ENCODE measurements at places on chromosomes 1 and 21. TPM values are rescaled to one million over a fixed set of nuclear protein-coding genes. Genes with fewer than 3 reads are reported as not detected.

DNA sequence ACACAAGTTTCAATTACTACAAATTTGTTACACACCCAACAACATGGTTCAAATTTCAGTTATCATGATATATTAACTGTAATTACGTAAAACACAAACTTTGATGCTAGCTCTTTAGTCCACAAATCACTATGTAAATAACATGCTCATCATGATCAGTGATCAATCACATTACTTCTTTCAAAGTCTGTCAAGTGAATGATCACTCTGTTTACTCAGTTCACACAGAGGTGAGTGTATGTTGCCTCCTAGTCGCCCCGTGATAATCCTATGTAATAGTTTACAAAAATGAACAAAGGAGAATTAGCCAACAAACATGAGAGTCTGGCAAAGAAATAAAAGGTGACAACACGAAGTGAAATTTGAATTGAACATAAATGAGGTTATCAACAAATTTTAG, 14.3 kb downstream of the EDEM3 start:
- no peak for DNase-seq

Gene FTCD
- 1.2 TPM for polyA plus RNA-seq

GRCh38 chr1:101188331-101188730, 48.5 kb upstream of the S1PR1 start:
- no peak for DNase-seq

Gene SLC2A5
- 0.58 TPM for polyA plus RNA-seq

Gene TP53BP2
- 50.3 TPM for polyA plus RNA-seq

DNA sequence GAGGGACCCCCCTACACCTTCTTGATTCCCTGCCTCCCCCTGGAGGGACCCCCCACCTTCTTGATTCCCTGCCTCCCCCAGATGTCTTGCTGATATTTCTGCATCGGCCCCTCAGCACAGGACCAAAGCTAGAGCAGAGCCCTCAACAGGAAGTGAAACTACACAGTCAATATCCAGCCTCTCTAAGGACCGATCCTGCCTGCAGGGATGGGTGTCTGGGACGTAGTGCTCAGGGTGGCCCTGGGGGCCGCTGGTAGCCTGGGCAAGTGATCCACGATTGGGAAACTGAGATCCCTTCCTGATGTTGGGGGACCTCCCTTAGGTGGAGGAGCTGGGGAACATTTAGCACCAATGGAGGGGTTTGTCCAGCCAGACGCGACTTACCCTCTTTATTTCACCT, 3.9 kb upstream of the LEFTY2 start:
- DNase-seq: no peak

Gene C2CD4D
- 0.25 TPM for polyA plus RNA-seq

Gene WNT9A
- 3.0 TPM for polyA plus RNA-seq

Gene RGSL1
- polyA plus RNA-seq: not detected

Gene CCDC24
- polyA plus RNA-seq: 14.3 TPM

Gene OR4F29
- not detected for polyA plus RNA-seq

GRCh38 chr1:208977012-208977411, 606.5 kb upstream of the CAMK1G start:
- DNase-seq: no peak

Gene IVL
- polyA plus RNA-seq: not detected

Gene SH2D1B
- 0.56 TPM for polyA plus RNA-seq

Gene SLAMF6
- polyA plus RNA-seq: 0.63 TPM

- no peak for DNase-seq
These were observed 26.8 kb downstream of the TMPRSS2 start for GRCh38 chr21:41481191-41481590.

- no peak for DNase-seq
These were observed 7.3 kb upstream of the GIPC2 start for GRCh38 chr1:78038491-78038939.

- peak; percentile 22 for DNase-seq
These were observed 924 bp downstream of the TMEM240 start for GRCh38 chr1:1539310-1540089.

DNA sequence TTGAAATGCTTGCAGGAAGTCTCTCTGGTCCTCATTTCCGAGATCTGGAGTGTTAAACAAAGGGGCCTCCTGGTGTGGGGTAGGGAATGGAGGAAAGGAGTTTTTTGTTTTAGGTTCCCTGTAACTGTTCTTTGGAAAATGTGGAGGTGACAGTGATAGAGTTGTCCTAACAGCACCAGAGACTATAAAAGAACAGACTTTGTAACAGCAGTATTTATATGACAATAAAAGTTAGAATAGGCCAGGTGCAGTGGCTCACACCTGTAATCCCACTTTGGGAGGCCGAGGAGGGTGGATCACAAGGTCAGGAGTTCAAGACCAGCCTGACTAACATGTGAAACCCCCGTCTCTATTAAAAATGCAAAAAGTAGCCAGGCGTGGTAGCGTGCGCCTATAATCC, 68.9 kb downstream of the HUNK start:
- no peak for DNase-seq

DNA sequence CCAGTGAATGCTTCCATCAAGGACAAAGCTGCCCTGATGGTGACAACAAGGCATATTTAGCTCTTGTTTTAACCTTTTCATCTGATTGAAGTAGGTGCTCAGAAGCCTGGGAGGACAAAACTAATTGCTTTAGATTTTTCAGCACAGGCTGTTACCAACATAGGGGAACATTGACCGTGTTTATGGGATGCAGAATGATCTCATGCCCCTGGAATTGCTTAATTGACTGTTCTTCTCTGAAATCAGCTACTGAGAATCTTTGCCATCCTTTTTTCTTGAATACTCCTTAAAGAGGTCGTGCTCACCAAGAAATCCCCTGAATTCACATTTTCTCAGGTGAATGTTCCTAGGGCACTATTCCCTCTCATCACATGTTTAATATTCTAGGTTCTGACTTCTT, 95.9 kb upstream of the CCDC190 start:
- DNase-seq: no peak

DNA sequence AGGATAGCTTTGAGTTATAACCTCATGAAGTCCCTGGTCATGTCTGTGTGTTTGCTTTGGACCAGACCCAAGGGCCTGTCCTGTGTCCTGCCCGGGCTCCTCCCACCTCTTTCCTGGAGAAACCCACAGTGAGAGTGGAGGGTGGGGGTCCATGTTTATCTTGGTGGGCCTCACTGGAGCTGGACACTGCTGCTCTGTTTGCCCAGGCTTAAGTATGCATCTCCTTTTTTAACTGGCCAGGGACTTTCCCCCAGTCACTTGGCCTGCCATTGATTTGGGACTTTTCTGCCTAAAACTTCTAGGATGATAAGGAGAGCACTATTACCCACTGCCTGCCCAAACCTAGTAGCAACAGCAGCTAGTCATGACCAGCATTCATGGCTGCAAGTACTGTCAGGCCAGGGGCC, 49.8 kb downstream of the DDR2 start:
- no peak for DNase-seq

Gene RPTN
- polyA plus RNA-seq: not detected

GRCh38 chr1:1918901-1919303, at the start of gene TMEM52:
TSS of gene TMEM52 (minus strand) at chr1:1919279. CDS start at chr1:1919265, 14 bp downstream.
- no peak for DNase-seq

- no peak for DNase-seq
These were observed 80.9 kb downstream of the SLC66A1 start for GRCh38 chr1:19393046-19393445.

- no peak for DNase-seq
These were observed 3.5 kb upstream of the C1orf116 start for GRCh38 chr1:207035877-207036551.

- no peak for DNase-seq
These were observed 309.1 kb downstream of the MATN1 start for GRCh38 chr1:30414086-30414850.

Gene RIPK4
- 8.9 TPM for polyA plus RNA-seq

DNA sequence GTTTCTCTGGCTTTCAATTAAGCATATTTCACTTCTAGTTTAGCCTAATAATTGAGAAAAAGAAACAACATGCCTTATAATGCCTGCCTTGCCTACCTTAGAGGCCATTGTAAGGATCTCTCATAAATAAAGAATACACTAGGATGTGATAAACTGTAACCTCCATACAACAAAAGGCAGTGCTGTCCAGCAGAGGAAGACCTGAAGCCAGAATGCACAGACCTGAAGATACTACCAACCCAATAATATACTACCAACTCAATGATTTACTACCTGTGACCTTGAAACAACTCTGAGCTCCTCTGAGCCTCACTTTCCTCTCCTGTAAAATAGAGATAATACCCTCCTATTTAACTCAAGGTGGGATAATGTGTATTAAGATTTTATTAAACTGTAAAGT, 361.3 kb downstream of the TTLL7 start:
- DNase-seq: no peak

Gene SFPQ
- polyA plus RNA-seq: 878 TPM

DNA sequence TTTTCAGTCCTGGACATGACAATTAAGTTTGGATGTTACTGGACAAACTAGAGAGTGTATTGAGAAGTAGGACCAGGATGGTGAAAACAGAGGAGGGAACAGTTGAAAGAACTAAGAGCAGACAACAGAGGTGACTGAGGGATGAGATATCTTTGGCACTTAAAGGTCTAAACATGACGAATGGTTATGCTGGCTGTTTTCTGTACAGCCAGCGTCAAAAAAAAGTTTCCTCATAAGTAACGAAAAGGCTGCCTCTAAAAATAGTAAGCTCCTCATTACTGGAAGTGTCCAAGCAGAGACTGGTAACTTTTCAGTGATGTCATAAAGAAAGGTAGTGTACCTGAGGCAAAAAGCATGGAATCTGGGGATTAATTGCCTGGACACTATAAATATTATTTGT, 35.2 kb upstream of the AK4 start:
- DNase-seq: no peak

DNA sequence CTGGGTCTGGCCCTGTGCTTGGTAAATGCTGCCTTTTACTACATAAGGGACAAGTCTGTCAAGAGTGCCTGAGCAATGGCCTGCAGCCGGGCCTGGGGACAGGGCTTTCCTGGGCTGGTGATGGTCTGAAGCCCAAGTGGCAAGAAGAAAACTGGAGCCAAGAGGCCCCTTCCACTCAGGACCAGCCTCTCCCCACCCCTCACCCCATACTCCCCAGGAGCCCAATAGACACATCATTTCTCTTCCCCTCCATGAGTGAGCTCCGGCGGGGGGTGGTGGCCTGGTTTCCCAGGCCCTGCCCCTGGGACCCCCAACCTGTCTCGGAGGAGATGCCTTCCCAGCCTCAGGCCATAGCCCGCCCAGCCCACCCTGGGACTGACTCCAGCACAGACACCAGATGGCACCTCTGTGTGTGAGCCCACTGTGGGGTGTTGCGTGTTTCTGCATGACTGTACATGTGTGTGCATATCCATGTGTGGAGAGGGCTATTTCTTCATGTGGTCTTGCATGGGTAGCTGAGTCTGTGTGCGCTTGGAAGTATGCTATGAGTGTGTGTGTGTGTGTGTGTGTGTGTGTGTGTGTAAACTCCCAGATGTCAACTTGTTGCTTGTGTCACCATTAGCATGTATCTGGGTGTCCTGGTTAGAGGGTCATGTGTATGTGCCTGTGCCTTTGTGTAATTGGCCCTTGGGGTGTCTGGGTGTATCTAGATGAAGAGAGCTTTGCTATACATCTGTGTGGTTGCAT, 14.3 kb upstream of the LRP8 start:
- DNase-seq: no peak

Gene AGT
- polyA plus RNA-seq: 0.58 TPM

GRCh38 chr1:241465673-241466072, 53.9 kb downstream of the FH start:
- no peak for DNase-seq

GRCh38 chr1:156894711-156895454, 1.4 kb downstream of the PEAR1 start:
- no peak for DNase-seq

DNA sequence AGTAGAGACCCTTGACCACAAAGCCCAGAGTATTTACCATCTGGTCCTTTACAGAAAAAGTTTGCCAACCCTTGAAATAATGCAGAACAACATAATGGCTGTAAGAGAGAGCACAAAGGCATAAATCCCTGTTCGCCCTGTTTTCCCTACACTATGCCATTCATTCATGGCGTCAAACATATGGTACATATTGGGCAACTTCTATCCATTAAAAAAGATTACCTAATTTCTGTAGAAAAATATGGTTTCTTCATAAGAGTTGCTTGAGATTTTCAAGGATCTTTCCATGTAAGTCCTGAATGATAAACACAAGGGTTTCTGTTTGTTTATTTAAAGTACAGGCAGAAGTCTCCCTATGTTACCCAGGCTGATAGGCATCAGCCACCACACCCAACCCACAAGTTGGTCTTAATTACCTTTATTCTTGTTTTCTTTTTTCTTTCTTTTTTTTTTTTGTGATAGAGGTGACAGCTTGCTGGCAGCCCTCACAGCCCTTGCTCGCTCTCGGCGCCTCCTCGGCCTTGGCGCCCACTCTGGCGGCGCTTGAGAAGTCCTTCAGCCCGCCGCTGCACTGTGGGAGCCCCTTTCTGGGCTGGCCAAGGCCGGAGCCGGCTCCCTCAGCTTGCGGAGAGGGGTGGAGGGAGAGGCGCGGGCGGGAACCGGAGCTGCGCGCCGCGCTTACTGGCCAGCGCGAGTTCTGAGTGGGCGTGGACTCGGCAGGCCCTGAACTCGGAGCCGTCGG, 68.3 kb upstream of the NR5A2 start:
- DNase-seq: no peak

DNA sequence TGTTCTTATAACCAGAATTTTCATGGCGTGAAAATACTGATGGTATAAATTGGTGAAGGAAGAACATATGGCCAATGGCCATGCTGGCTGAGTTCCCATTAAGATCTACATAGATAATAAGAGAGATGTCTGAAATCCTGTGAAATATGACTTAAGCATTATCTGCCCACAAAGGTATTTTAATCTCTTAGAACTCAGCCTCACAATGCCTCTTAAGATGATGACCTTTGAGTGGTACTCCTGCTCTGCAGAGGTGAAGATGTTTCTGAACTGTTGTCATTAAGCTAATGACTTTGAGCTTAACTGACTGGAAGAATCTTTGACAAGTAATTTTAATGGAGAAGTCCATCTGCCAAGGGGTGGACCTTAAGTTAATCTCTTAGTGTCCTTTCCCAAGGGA, 148.7 kb downstream of the ZNF326 start:
- no peak for DNase-seq

GRCh38 chr1:2871246-2871815, 69.8 kb upstream of the TTC34 start:
- no peak for DNase-seq

Gene ACTN2
- polyA plus RNA-seq: 5.7 TPM
